ENCODE measurements at places on chromosomes 16 and 17. TPM values are rescaled to one million over a fixed set of nuclear protein-coding genes. Genes with fewer than 3 reads are reported as not detected.
A peak's percentile ranks its signal among the peaks of the same experiment; 100 is the strongest.

The HBA1 gene
- not detected for total RNA-seq

The STH gene
- not detected for total RNA-seq

The KRT28 gene
- not detected for total RNA-seq

The SLC2A4 gene
- 0.20 TPM for total RNA-seq

The CD300LD gene
- not detected for total RNA-seq

The ANKRD40CL gene
- total RNA-seq: 0.64 TPM

The ACE gene
- 5.9 TPM for total RNA-seq

The EPOP gene
- total RNA-seq: 20.9 TPM

The SHISA9 gene
- total RNA-seq: not detected

The SLC6A2 gene
- total RNA-seq: not detected

The CASKIN1 gene
- 1.4 TPM for total RNA-seq

DNA sequence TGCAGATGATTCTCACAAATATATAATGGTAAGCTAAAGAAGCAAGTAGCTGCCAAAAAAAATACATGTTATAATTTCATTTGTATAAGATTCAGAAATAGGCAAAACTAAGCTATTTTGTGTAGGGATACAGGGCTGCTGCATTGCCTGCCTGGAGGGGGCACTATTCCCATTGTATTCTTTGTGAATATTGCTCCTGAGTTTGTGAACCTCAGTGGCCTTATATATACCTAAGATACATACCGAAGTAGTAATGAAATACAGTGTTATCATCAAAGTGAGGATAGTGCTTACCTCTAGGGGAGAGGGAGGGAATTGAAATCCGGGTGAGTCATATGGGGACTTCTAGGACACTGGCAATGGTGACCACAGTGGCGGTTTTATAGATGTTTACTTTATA, 53.5 kb downstream of the C17orf58 start:
- no peaks in the 10 kb centered on the region for H3K4me1 ChIP-seq
- no peak overlapping the region for H3K27ac ChIP-seq
- peak; percentile 15 for DNase-seq
- H3K4me3 ChIP-seq: no peak overlapping the region

DNA sequence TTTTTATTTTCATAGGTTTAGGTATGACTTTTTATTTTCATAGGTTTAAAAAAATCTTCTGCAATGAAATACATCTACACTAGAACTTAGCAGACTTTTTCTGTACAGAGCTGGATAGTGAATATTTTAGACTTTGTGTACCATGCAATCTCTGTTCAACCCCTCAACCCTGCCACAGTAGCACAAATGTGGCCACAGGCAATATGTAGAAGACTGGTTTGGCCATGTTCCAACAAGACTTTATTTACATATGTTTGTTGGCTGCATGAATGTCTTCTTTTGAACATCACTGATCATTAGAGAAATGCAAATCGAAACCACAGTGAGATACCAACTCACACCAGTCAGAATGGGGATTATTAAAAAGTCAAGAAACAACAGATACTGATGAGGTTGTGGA, 229.2 kb downstream of the SHISA9 start:
- DNase-seq: no peak
- H3K4me3 ChIP-seq: no peak overlapping the region
- no peaks in the 10 kb centered on the region for H3K4me1 ChIP-seq
- H3K36me3 ChIP-seq: no peaks in the 10 kb centered on the region
- H3K27ac ChIP-seq: no peak overlapping the region

GRCh38 chr17:31917065-31917529, 15.6 kb upstream of the UTP6 start:
- DNase-seq: peak; percentile 56
- no peak overlapping the region for H3K27ac ChIP-seq
- H3K36me3 ChIP-seq: no peaks in the 10 kb centered on the region
- no peaks in the 10 kb centered on the region for H3K27me3 ChIP-seq
- peak overlapping the region; percentile 26 for H3K4me3 ChIP-seq

- H3K4me3 ChIP-seq: peak overlapping the region; percentile 51
- no peak for DNase-seq
- no peaks in the 10 kb centered on the region for H3K27me3 ChIP-seq
- H3K27ac ChIP-seq: peak overlapping the region; percentile 97
Observed at GRCh38 chr17:57406981-57407286, 150.6 kb downstream of the MSI2 start.

DNA sequence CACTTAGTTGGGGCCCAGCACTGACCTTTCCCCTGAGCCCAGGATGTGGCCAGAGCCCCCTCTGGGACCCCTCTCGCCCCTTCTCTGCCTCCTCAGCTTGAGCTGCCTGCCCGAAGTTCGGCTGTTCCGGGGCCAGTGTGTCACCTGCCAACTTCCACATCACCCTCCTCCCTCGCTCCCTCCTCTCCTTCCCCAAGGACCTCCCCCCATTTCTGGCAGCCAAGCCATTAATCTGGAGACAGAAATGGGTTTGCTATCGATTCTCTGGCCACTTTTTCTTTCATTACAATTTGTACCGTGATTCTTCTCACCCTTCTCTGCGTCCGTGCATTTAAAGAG, 8.8 kb upstream of the ADAM11 start:
- no peaks in the 10 kb centered on the region for H3K4me1 ChIP-seq
- H3K36me3 ChIP-seq: peaks cover 13% of the 10 kb centered on the region
- DNase-seq: no peak
- H3K27ac ChIP-seq: no peak overlapping the region

DNA sequence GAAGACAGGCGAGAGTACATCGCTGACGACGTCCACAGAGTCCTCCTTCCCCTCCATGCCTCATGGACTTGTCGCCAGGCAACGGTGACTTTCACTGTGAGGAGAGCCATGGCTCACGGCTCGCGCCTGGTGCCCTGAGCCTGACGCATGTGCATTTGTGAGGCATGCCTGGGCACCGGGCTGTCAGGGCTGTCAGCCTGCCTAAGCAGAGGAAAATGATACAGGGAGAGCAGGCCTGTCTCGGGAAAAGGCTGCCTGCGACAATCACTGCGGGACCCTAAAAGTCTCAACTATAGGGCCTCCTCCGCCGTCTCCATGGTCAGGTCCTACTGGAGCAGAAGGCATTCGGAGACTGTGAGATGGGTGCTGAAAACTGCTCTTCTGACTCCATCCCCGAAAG, 135.5 kb upstream of the WSB1 start:
- H3K27me3 ChIP-seq: no peaks in the 10 kb centered on the region
- no peaks in the 10 kb centered on the region for H3K36me3 ChIP-seq
- H3K27ac ChIP-seq: no peak overlapping the region
- no peak overlapping the region for H3K4me3 ChIP-seq
- no peaks in the 10 kb centered on the region for H3K4me1 ChIP-seq

DNA sequence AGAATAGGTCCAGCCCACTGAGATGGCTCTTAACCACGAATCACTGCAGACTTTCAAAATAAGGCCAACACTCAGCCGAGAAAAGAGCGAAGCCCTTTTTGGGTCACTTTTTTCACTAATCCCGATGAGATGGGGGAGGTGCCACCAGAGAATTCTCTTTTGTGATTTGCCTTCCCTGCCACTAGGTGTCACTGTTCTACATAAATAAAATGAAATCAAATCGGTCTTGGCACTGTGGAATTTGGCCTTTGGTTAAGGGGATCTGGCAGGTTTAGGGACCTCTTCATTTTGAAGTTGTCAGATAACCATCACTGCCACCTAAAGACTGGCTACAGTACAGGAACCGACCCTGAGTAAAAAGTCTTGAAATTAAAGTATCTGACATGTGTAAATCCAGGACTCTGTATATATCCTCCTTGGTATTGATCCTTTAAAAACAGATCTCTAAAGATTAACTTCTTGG, 147.0 kb downstream of the HS3ST4 start:
- DNase-seq: peak; percentile 12
- no peaks in the 10 kb centered on the region for H3K4me1 ChIP-seq
- H3K27ac ChIP-seq: no peak overlapping the region

- peaks cover 8% of the 10 kb centered on the region for H3K36me3 ChIP-seq
- no peak for DNase-seq
- H3K4me1 ChIP-seq: peaks cover under 1% of the 10 kb centered on the region
Observed at GRCh38 chr17:57419940-57420550, 163.7 kb downstream of the MSI2 start.

- H3K27me3 ChIP-seq: peaks cover 41% of the 10 kb centered on the region
- peaks cover 4% of the 10 kb centered on the region for H3K36me3 ChIP-seq
- no peak overlapping the region for H3K4me3 ChIP-seq
Observed at GRCh38 chr16:278863-279366, 1.5 kb upstream of the ARHGDIG start.

- H3K4me1 ChIP-seq: no peaks in the 10 kb centered on the region
- no peak overlapping the region for H3K27ac ChIP-seq
- no peak for DNase-seq
- H3K36me3 ChIP-seq: no peaks in the 10 kb centered on the region
- H3K27me3 ChIP-seq: no peaks in the 10 kb centered on the region
Observed at GRCh38 chr16:59988591-59988990, 1254.5 kb upstream of the GOT2 start.

- no peaks in the 10 kb centered on the region for H3K27me3 ChIP-seq
- peaks cover 62% of the 10 kb centered on the region for H3K36me3 ChIP-seq
- H3K4me3 ChIP-seq: peak overlapping the region; percentile 92
- peak; percentile 54 for DNase-seq
Observed at GRCh38 chr17:81713004-81713555, 996 bp downstream of the SLC25A10 start.
